NCI-H460 (cell line): ENCODE measurements at places on chromosomes 5 and 9. TPM values are rescaled to one million over a fixed set of nuclear protein-coding genes. Genes with fewer than 3 reads are reported as not detected.
A peak's percentile ranks its signal among the peaks of the same experiment; 100 is the strongest.

The SAXO1 gene
- total RNA-seq, result not detected in 2 replicates

- no peak for DNase-seq
Measured at GRCh38 chr5:52774005-52774410, 13.7 kb upstream of the ITGA1 start.

The PCDHGB2 gene
- total RNA-seq, result 1.8 and 2.0 TPM in 2 replicates

The ANKRD20A1 gene
- 0.02 TPM in 1 of 2 replicates, not detected in the other for total RNA-seq

The LEAP2 gene
- 1.6 and 1.8 TPM in 2 replicates for total RNA-seq

DNA sequence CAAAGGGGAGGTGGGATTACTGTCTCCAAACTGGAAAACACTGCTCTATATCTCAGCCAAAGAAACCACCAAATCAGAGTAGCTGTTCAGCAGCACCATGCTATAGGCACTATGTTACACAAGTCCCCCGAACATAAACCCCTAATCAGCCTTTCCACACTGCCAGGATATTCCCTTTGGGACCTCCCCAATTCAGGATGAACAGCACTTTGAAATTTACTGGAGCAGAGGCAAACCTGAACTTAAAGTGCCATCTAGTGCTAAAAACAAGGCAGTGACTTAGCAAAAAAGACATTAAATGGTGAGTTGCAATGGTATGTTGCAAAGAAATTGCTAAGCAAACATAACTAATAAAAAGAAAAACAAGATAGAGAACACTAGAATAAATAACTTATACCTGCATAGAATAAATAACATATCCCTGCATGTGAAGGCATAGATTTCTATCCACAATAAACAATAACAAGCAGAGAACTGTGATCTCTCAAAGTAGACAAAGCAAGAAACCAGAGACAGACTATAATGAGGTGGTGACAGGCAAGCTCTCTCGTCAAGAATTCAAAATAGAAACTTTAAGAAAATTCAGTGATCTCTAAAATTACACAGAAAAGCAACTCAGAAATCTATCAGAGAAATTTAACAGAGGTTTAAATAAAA, 584.4 kb upstream of the ACO1 start:
- peak; percentile 8 for DNase-seq

The HK3 gene
- total RNA-seq, result not detected in 2 replicates

The SEMA5A gene
- total RNA-seq, result 4.7 and 5.3 TPM in 2 replicates

The FGFR4 gene
- 2.1 and 2.4 TPM in 2 replicates for total RNA-seq

DNA sequence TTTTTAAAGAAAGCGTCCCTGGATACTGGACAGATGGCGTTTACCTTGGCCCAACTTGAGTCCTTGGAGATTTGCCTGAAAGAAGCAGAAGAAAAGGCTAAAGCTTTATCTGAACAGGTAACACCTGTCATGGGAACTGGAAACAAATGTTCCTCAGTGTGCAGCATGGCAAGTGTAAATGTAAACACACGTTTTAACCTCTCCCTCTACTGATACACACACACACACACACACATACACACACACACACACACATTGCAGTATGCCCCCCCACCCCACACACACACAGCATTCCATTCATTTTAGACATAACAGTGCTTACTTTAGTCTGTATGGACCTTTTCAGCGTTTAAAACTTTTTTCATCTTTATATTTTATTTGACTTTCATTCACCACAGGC, 51.1 kb downstream of the CCDC192 start:
- DNase-seq, result no peak

The PCDHB3 gene
- 0.12 and 0.14 TPM in 2 replicates for total RNA-seq

The SPINK13 gene
- total RNA-seq, result 1.3 and 2.8 TPM in 2 replicates

- no peak for DNase-seq
Measured at GRCh38 chr9:101477736-101478135, 42.2 kb upstream of the ALDOB start.

The CTXN3 gene
- not detected in 2 replicates for total RNA-seq

- no peak for DNase-seq
Measured at GRCh38 chr9:6761306-6761705, 3.5 kb downstream of the KDM4C start.

DNA sequence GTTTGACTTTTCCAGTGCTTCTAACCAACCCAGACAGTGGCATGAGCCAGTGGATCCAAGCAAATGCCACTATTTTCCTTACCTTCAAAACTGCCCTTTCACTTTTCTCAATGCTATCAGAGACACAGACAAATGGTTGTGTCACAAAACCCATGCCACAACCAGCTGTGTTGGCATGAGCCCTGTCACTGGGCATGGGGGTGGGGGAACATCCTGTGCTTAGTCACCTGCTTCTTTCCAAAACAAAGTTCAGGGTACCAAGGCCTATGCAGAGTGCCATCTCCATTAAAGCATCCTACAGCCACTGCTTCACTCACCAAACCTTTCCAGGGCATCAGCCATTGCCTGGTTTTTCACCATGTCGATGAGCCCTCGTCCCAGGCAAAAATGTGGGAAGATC, 30.1 kb downstream of the NIPSNAP3B start:
- no peak for DNase-seq

The EGR1 gene
- 9.2 and 10.6 TPM in 2 replicates for total RNA-seq

DNA sequence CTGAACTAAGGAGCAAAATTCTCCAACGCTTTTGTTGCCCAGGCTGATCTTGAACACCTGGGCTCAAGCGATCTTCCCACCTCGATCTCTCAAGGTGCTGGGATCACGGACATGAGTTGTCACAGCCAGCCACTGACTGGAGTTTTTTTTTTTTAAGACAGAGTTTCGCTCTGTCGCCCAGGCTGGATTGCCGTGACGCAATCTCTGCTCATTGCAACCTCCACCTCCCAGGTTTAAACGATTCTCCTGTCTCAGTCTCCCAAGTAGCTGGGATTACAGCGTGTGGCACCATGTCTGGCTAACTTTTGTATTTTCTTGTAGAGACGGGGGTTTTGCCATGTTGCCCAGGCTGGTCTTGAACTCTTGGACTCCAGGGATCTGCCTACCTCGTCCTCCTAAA, 58.2 kb downstream of the EHMT1 start:
- no peak for DNase-seq

The PCDHB16 gene
- total RNA-seq, result 0.32 and 0.69 TPM in 2 replicates

The SLC36A2 gene
- not detected in 2 replicates for total RNA-seq

The TLX3 gene
- not detected in 2 replicates for total RNA-seq

The AGXT2 gene
- not detected in 2 replicates for total RNA-seq

DNA sequence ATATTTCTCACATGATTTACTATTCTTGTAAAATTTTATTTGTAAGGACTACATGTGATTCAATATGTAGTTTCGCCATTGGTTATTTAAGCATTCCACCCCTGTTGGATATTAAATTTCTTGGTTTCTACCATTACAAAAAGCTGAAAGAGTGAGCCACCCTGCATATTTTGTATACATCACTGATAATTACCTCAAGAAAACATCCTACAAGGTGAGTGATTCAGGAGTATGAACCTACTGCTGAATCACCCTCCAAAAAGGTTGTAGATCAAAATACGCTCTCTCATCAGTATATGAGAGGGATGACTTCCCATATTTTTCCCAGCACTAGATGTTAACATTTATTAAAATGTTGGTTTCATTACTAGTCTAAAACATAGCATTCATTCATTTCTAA, 454.3 kb upstream of the WWC1 start:
- no peak for DNase-seq

DNA sequence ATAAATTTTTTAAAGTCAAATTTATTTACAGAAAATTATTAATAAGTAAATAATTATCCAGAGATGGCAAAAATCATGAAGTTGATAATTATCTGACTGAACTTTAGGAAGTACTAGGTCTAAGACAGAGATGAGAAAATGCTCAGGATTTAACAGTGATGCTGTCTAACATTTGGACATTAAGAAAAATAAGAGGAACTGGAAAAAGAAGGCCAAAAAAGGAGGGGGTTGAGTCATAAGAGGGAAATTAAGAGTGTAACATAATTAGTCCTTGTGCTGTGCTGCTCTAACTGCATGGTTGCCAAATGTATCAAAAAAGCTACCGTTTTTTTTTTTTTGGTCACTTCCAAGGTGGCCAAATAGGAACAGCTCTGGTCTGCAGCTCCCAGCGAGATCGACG, 35.4 kb upstream of the TUT7 start:
- no peak for DNase-seq

The HBEGF gene
- 5.4 and 6.1 TPM in 2 replicates for total RNA-seq

The ANKRD34B gene
- not detected in 2 replicates for total RNA-seq

- no peak for DNase-seq
Measured at GRCh38 chr9:125523681-125524080, 183.3 kb downstream of the MAPKAP1 start.

DNA sequence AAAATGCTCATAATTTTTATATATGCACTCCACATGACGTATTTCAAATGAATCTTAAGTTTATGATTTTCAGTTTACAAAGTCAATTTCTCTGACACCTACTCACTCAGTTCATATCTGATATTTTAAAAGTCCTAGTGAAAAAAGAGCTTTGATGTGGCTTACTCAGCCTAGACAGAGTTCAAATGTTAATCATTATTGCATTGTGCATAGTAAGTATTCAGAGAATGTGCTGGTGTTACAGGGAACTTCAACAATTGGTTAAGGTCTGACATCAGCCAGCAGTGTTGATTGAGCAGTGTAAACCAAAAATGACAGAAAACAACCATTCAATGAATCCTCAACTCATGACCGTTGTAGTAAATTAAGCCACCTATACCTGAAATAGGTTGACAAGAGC, 147.2 kb upstream of the LHFPL2 start:
- no peak for DNase-seq

DNA sequence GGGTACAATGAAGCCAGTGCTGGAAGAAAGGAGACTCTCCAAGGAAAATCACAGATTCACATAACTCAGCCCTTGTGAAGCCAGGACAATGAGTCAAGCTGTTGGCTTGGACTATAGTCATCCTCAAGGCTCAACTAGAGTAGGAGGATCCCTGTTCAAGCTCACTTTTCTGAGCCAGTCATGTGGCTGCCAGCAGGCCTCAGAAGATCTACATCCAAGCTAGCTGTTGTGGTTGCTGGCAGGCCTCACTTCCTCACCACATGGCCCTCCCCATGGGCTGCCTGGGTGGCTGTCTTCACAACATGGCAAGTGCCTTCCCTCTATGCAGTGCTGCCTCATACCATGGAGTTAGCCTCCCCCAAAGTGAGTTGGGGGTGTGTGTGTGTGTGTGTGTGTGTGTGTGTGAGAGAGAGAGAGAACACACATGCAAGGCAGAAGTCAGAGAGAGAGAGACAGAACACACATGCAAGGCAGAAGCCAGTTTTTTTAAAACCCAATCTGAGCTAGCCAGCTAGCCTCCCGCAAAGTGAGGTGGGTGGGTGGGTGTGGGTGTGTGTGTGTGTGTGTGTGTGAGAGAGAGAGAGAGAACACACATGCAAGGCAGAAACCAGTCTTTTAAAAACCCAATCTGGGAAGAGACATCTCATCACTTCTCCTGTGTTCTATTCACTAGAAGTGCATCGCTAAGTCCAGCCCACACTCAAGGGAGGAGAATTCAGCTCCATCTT, 17.1 kb downstream of the SCAI start:
- no peak for DNase-seq

- DNase-seq, result no peak
Measured at GRCh38 chr5:4737868-4738267, 402.3 kb upstream of the ADAMTS16 start.

GRCh38 chr9:137447722-137448601, 6.8 kb upstream of the ENTPD8 start:
- DNase-seq, result no peak

GRCh38 chr5:73433982-73434342, 14.6 kb downstream of the FOXD1 start:
- no peak for DNase-seq

- DNase-seq, result peak; percentile 90
Measured at GRCh38 chr5:160315968-160316367, 3.6 kb upstream of the CCNJL start.

The CBY3 gene
- not detected in 2 replicates for total RNA-seq

The TMEM174 gene
- not detected in 2 replicates for total RNA-seq

The TIMD4 gene
- total RNA-seq, result not detected in 2 replicates

The ABLIM3 gene
- total RNA-seq, result 6.5 and 7.0 TPM in 2 replicates

DNA sequence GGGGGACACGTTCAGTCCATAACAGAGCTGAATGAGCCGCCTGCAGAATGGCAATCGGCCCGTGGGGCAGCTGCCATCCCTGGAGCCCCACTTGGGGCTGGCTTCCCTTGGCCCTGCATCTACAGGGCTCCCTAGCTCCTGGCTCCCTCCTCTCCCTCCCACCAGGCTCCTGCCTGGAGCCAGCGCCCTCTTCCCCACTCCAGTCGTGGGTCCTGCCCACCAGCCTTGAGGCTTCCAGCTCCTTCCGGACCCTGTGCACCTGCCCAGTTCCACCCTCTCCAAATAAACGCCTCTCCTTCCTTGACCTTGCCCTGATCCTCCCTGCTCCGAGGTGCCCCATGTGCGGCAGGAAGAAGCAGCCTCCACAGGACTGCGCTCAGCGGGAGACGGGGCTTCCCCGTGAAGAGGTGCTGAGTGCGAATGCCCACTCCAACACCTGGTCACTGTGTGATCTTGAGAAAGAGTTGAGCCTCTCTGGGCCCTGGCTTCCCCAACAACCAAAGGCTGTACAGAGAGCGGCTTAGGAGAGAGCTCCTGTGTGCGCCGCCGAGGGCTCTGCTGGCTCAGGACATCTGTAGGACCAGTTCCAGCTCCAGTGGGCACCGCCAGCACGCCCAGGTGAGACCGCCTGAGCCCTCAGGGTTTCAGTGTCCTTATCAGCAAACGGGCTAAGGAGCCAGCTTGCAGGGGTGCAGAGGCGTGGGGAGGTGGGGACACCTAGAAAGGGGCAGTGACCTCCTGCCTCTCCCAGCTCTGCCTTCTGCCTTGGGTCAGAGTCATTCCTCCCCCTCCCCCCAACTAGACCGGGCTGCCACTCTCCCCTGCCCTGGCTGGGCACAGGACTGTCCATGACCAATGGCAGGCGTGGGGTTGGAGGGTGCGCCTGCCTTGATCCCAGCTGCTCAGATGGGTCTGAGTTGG, 12.1 kb downstream of the C9orf50 start:
- DNase-seq, result no peak

GRCh38 chr5:145495741-145496140, 339.4 kb downstream of the PRELID2 start:
- DNase-seq, result peak; percentile 69

DNA sequence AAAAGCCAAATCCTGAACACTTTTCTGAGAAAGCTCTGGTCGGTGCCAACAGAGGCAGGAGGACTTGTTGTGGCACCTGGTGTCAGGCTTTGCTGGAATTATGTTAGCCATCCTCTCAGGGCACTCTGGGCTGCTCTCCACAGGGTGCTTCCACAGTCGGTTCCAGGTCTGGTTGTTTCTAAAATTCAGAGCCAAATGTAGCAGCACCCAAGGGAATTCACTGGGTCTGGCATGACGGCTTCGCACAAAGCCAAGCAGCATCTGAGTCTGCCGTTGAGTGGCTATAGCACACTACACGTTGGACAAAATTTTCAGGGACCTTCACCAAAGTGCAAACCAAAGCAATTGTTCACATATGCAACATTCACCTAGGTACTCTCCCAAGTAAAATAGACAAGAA, 110.2 kb downstream of the PJA2 start:
- no peak for DNase-seq

GRCh38 chr5:67183859-67184258, 12.7 kb downstream of the CD180 start:
- DNase-seq, result no peak

GRCh38 chr9:123422635-123423310, 66.8 kb downstream of the CRB2 start:
- DNase-seq, result no peak

The LPAR1 gene
- 1.2 and 1.3 TPM in 2 replicates for total RNA-seq
